ENCODE measurements at places on chromosomes 12 and 14.

- DNase-seq = peak; percentile 67
Observed at GRCh38 chr14:105093431-105094192, 28.4 kb upstream of the GPR132 start.

- DNase-seq = peak; percentile 78
Observed at GRCh38 chr12:121893961-121894460, 5.4 kb downstream of the PSMD9 start.

DNA sequence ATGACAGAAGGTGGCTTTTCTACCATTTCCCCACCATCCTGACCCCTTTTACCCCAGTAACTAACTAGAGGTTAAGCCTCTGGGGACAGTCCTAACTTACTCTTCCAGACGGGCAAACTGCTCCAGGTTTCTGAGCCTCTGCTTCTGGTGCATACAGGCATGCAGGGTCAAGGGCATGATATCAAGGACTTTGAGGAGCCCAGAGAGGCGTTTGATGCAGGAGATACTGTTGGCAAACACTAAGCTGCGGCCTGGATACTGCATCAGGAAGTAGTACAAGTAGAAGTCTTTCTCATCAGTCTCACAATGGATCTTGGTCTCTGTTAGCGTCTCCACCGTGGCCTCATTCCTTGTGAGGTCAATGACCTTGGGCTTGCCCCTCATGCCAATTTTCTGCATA is 21.0 kb downstream of the DDX24 start:
- DNase-seq = no peak

DNA sequence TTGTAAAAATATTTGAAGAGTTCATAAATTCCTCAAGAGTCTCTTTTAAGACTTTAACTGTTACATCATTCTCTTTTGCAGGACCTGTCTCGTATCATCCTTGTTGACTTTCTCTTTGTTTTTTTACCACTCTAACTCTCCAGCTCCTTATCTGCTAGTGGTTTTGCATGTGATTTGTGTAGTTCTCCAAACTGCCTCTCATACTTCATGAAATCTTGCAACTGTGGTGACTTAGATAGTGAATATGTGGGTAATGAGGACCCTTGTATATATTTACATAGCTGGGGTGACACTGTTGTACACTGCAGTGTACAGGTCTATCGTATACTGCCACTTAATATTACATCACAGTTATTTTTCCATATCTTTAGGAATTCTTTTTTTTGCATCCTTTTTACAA is 40.2 kb upstream of the EMP1 start:
- DNase-seq = peak; percentile 77

DNA sequence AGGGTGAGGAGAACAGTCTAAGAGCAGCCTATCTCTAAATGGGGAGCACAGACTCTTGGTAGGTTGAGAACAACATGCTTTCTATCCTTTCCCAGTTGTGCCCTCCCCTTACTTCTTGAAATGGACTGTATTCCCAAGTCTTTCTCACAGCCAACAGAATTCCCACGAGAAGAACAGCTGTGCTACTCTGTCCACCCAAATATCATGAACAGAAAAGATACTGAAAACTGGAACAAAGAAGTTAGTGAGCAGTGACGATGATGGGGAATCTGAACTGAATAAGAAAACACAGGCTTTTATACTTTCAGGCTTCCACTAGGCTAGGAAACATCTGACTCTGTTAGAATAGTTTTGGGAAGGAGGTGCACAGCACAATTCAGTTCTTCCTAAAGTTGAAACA is 3.4 kb downstream of the NACA start:
- DNase-seq = no peak

DNA sequence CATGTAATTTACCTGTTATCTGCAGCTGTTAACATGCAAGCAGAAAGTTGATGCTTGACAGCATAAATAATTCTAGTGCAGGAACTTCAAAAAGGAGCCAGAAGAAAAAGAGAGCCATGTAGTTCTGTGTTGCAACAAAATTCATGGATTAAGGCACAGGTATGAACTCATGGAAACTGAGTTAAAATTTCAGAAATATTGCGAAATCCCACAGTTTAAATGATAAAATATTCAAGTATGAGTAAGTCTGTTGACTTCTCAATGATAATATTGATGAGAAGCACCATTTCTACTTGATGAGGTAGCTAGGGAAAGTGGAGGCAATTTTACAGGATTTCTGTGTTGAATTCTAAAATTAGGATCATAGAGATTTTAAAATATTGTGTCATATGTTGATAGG is 290.9 kb downstream of the TMEM117 start:
- DNase-seq = no peak

- no peak for DNase-seq
Observed at GRCh38 chr12:57736741-57737466, 1.6 kb downstream of the AGAP2 start.

DNA sequence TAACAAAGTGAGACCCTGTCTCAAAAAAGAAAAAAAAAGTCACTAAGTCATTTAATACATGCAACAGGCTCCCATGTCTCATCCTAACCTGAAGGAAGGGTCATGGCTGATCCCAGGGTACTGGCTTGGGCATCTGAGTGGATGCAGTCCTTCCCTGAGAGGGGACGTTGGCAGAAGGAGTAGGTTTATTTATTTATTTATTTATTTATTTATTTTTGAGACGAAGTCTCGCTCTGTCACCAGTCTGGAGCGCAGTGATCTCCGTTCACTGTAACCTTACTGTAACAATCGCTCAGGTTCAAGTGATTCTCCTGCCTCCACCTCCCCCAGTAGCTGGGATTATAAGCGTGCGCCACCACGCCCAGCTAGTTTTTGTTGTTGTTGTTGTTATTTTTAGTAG is 7.2 kb upstream of the CALCOCO1 start:
- no peak for DNase-seq

- DNase-seq = no peak
Observed at GRCh38 chr14:66003082-66003730, 483.0 kb upstream of the CCDC196 start.

GRCh38 chr14:96405677-96406076 is 13.7 kb downstream of the AK7 start:
- no peak for DNase-seq

DNA sequence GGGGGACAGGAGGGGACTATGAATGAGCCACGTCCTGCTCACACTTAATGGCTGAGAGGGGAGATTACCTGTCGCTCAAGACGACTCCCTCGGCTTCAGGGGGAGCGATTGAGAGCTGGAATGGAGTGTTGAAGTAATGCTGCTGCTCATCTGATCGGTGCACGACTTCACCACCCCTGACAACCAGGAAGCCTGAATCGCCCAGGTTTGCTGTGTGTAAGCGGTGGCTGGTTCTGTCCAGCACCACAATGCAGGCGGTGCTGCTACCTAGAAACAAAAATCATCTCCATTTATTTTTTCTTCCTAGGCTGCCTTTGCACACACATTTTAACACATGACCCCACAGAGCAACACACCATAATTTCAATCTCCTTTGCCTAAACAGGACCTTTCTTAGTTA is 37.3 kb downstream of the PPTC7 start:
- peak; percentile 37 for DNase-seq

GRCh38 chr12:29612912-29613311 is 115.4 kb upstream of the OVCH1 start:
- no peak for DNase-seq

- peak; percentile 35 for DNase-seq
Observed at GRCh38 chr14:86787717-86788116, 1205.3 kb downstream of the GALC start.

DNA sequence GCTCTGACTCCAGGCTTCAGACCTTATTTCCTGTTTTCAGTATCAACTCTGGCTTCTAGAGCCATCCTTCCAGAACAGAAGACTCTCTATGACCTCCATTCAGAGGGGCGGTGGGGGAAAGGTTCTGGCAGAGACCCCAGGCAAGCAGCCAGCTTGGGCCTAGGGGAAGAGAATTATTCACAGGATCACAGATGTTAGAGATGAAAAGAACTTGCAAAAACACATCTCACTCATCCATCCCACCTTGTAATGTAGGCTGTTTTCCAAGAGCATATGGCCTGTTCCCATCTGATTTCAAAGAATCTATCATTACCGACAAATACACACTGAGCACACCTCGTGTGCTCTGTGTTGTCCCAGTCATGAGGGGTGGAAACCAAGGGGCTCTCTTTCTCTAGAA is 131.9 kb downstream of the GRIN2B start:
- no peak for DNase-seq

- no peak for DNase-seq
Observed at GRCh38 chr12:122187466-122187865, 4.5 kb downstream of the LRRC43 start.

GRCh38 chr12:127780881-127781280 is 486.1 kb upstream of the TMEM132C start:
- no peak for DNase-seq

- DNase-seq = no peak
Observed at GRCh38 chr12:91021076-91021475, 16.3 kb upstream of the EPYC start.

GRCh38 chr14:67270145-67270753 is 29.0 kb downstream of the PALS1 start:
- DNase-seq = peak; percentile 26

GRCh38 chr12:108425238-108425795 is 86.2 kb upstream of the CMKLR1 start:
- peak; percentile 28 for DNase-seq

DNA sequence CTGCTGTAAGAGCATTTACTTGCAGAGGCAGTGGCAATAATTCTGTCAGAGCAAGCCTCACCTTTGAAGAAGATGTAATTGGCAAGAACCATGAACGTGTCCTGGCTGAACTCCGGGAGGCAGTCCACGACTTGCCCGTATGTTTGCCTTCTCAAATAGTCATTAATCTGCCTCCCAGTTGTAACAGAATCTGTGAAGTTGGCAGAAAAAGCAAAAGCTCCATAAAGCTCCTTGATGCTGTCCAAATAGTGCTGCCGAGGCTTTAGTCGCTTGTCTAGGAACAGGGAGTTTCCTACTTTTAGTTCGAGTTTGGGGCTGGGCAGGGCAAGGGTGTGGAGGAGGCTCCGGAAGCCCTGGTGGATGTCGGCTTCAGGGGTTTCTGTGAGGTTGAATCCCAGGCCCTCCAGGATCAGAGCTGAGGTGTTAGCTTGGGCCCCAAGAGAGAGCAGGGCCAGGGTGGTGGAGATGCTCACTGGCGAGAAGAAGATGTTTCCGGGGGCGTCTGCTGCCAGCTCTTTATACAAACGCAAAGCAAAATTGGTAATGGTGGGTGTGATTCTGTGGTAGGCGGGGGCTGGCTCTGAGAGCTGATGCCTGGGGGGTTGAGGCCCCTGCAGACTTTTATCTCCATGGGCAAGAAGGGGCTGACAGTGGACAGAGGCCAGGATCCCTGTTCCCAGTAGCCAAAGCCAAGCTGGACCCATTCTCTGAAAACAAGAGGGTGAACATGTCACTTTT is 4.4 kb downstream of the SERPINA11 start:
- no peak for DNase-seq

GRCh38 chr14:101472518-101472849 is 88.8 kb upstream of the DIO3 start:
- no peak for DNase-seq

- peak; percentile 58 for DNase-seq
Observed at GRCh38 chr12:124759841-124760503, 103.7 kb downstream of the SCARB1 start.

GRCh38 chr12:105259226-105259625 is 23.3 kb upstream of the APPL2 start:
- no peak for DNase-seq

GRCh38 chr12:11437966-11438365 is 42.6 kb upstream of the PRB2 start:
- no peak for DNase-seq

GRCh38 chr12:102061096-102061559 is 663 bp downstream of the WASHC3 start:
- DNase-seq = peak; percentile 38

GRCh38 chr12:47850153-47851084 is 30.7 kb upstream of the HDAC7 start:
- peak; percentile 57 for DNase-seq

- no peak for DNase-seq
Observed at GRCh38 chr14:75539162-75539560, 16.9 kb downstream of the BATF start.

GRCh38 chr14:21579976-21580375 is at the start of gene OR10G3:
OR10G3 (minus strand) TSS chr14:21580076; CDS start chr14:21570744, 9,332 bp downstream.
- DNase-seq = no peak

GRCh38 chr14:80037349-80037748 is 174.0 kb downstream of the DIO2 start:
- no peak for DNase-seq

DNA sequence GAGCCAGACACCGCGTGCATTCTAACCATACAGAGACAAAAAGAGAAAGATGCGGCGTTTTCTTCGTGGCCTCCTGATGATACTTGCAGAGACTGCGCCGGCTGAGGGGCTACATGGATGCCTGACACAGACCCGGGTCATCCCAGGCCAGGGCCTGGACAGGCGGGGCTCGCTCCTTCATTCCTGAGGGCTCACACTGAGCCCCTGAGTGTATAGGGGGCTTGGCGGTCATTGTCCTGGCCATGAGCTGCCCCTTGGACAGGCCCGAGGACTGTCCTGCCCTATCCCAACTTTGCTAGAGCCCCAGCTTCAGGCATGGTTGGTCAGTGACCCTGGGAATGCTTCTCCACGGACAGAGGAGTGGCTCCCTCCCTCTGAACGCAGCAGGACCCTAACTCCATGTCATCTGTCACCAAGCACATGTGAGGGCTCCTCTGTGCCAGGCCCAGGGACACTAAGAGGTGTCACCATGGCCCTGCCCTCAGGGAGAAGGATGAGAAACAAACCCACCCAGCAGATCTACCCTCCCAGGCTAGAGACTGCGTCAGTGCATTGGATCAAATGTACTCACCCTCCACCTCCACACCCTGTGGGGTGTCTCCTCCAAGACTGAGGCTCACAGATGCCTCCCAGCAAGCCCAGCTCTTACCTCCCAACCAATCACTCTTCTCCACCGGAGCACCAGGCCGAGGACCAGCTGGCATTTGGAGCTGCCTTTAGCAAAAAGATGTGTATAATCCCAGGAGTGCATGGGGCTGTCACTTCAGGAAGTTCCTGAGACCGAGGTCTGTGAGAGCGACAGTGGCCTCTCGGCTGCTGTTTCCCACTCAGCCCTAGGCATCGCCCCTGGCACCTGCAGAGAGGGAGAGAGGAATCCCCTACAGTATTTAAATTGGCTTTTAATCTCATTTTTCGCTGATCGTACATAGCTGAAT is 102.7 kb downstream of the DICER1 start:
- no peak for DNase-seq

GRCh38 chr12:92926549-92926948 is 2.5 kb downstream of the EEA1 start:
- DNase-seq = no peak

DNA sequence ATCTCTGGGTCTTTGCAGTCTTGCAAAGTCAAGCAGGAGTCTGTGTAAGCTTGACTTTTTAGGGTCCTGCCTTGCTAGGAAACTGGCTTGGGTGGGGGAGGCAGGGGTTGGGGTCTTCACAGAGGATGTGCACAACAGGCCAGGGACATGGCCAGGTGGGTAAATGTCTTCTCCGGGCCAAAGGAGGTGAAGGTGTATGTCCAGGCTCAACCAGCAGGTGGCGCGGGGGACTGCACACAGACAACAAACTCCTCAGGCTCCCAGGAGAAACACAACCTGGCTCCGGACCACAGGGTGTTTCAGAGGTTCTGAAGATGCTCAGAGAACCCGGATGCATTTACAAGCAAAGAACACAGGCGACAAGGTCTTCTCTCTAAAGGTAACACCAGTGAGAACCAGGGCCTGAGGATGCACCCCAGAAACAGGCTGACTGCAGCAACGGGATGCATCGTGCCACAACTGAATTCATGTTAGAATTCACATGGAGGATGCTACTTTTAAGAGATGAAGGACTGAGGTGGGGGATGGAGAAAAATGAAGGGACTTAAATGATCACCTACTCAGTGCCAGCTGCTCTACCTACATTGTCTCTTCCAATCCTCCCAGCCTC is 56.0 kb downstream of the PLEKHG3 start:
- peak; percentile 65 for DNase-seq
